CD8-positive, alpha-beta T cell (primary cell): ENCODE measurements at places on chromosomes 16 and 17. TPM values are rescaled to one million over a fixed set of nuclear protein-coding genes. Genes with fewer than 3 reads are reported as not detected.
A peak's percentile ranks its signal among the peaks of the same experiment; 100 is the strongest.

DNA sequence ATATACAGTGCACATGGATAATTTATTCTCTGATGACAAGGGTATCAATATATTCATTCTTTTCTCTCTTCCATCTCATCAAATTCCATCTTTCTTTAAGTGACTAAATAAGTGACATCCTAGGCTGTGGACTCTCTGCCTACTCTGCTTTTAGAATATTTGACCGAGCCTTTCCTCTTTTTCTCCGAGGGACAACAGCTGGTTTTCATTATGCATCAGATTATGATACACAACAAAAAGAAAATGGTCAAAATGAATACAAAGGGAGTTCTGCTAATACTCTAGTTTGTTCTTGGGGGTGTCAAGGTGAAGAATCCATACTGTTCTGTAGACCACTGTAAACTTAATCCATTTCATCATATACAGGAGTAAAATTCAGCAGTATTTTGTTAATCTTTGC lies 942.6 kb downstream of the KCNJ2 start:
- no peak for DNase-seq

DNA sequence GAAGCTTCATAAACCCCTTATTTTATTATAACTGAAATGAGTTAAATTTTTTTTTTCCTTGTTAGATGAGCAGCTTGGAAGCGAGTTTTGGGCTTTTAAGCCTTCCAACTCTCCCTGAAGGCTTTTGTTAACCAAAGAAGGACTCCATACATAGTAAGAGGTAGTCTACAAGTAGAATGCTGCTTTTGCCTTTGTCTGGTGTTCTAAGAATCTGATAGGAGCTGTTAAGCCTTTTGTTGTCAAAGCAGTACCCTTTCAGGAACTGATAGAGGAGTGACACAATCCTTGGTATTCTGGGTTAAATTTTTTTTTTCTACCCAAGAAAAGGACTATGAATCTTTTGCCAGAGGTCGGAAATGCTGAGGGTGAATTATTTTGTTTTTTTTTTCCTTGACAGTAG lies 26.1 kb downstream of the MAP2K4 start:
- no peak for DNase-seq

GRCh38 chr17:47203984-47204721 lies 5.0 kb upstream of the MYL4 start:
- DNase-seq: peak; percentile 49

- DNase-seq: no peak
Measured at GRCh38 chr17:15469260-15469659, 1.8 kb upstream of the CDRT4 start.

NLGN2 gene
- 15.7 TPM for total RNA-seq

MBTD1 gene
- total RNA-seq: 23.7 TPM
